ENCODE measurements at places on chromosomes 11 and 22. TPM values are rescaled to one million over a fixed set of nuclear protein-coding genes. Genes with fewer than 3 reads are reported as not detected.

DNA sequence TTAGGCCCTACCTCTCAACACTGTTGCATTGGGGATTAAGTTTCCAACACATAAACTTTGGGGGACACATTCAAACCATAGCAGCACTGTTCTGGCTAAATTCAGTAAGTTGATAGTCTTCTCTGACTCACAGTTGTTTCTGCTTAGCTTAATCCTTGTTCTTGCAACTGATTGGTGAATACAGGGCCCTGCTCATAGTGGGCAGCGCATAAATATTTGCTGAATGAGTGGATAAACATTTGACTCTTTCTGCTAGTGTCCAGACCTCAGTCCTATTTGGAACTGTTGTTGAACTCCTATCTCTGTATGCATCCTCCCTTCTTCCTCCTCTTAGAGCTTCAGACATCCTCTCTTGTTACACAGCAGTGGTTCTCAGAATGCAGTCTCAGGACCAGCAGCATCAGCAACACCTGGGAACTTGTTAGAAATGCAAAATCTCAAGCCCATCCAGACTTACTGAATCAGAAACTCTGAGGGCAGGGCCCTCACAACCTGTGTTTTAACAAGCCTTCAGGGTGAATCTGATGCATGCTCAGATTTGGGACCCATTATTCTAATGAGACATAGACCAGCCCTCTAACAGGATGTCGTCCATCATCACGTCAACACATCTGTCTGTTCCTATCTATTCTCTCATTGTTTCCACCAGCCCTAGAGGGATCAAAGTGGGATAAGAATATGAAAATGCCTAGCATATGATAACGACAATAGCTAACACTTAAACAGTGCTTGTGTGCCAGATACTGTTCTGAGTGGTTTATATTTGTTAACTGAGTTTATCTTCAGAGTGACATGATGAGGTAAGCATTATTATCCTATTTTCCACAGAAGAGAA lies 22.3 kb downstream of the SPON1 start:
- DNase-seq: no peak

The BLID gene
- total RNA-seq: not detected

GRCh38 chr11:123616505-123617198 lies 37.8 kb downstream of the SCN3B start:
- peak; percentile 86 for DNase-seq

DNA sequence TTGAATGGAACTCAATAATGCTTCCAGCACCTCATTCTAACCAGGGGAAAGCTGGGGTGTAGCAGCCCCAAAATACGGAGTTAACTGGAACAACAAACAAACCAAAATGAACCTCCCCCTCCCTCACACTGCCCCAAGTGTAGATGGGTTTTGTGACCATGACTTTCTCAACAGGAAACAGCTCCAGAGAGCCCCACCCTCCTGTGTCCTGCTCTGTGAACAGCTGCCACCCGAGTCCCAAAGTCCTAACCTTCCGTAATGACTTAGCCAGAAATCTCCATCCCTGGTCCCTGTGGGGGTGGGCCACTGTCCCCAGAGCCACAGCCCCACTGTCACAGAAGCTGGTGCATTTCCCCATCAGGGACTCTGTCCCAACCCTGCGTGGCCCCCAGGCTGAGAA lies 155.4 kb downstream of the CRYBB2 start:
- no peak for DNase-seq

DNA sequence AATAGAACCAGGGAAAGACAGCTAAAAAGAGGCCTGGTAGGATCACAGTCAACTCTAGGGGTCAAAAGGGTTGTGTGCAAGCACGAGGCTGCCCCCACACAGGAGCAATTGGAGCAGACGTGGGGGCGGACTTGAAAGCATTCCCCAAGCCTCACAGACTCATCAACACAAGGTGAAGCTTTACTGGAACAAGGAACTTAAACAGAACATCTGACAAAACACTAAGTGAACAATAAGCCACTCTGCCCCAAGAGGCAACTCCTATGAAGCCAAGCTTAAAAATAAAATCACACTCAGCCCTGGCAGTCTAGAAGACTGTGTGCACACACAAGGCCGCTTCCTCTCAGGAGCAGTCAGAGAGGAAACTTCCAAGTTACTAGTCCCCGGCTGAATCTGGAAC lies 32.2 kb upstream of the TEAD1 start:
- DNase-seq: no peak

- no peak for DNase-seq
Observed at GRCh38 chr11:45243967-45244366, 42.2 kb downstream of the SYT13 start.

DNA sequence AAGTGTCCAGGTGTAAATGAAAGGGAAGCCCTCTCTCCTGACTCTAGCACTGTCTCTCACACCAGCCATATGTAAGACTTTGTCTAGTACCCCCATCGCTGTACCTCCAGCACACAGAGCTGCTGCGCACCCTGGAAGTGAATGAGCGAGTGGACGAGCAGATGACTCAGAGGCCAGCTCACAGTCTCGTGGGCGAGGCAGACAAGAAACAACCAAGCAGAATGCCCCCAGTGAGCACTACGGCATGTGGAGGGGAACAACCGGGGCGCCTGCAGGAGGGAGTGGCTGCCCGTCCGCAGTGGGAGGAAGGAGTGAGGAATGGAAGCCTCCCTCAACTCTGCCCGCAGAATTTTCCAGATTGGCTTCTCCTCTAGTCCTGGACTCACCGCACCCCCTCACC lies 46.4 kb downstream of the MCM5 start:
- no peak for DNase-seq

The RIC3 gene
- 14.1 TPM for total RNA-seq

DNA sequence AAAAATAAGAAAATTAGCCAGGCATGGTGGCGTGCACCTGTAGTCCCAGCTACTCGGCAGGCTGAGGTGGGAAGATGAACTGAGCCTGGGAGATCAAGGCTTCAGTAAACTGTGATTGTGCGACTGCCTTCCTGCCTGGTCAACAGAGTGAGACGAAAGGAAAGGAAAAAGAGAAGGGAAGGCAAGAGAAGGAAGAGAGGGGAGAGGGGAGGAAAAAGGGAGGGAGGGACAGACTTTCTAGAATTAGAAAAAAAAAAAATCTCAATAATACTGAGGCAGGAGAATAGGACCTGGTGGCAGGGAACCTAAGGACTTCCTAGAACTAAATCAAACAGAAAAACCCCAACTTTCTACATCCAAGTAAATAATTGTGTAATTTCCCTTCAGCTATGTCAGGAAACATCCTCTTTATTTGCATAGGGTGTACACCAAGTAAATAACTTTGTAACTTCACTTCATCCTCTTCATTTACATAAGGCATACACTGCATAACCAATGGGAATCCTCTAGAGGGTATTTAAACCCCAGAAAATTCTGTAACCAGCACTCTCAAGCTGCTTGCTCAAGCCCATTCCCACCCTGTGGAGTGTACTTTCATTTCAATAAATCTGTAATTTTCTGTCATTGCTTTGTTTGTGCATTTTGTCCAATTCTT lies 8.7 kb downstream of the SBF2 start:
- DNase-seq: no peak

The LYVE1 gene
- total RNA-seq: 53.8 TPM

DNA sequence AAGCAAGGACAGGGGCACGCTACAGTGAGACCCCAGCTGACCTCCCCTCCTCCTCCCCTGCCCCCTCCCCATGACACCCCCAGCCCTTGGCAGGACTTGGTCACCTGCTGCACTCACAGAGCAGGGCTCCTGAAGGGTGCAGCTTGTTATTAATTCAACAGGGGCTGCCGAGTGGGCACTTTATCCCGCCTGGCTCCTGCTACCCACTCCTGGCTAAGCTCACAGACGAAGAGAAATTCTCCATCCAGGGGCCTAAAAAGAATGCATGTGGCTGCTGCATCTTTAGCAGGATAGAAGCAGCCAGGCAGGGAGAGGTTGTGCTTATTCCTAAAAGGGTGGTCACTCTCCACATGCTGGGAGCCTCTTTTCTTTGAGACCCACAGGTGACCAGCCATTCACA lies 40.3 kb downstream of the GALNT18 start:
- DNase-seq: no peak

- DNase-seq: no peak
Observed at GRCh38 chr11:43315966-43316365, 4.2 kb downstream of the API5 start.

The MUC5AC gene
- total RNA-seq: not detected

- DNase-seq: no peak
Observed at GRCh38 chr22:49425356-49425755, 402.3 kb downstream of the BRD1 start.

The OR52K1 gene
- total RNA-seq: not detected

The HPX gene
- total RNA-seq: not detected

- no peak for DNase-seq
Observed at GRCh38 chr22:27679176-27679575, 122.4 kb downstream of the MN1 start.

DNA sequence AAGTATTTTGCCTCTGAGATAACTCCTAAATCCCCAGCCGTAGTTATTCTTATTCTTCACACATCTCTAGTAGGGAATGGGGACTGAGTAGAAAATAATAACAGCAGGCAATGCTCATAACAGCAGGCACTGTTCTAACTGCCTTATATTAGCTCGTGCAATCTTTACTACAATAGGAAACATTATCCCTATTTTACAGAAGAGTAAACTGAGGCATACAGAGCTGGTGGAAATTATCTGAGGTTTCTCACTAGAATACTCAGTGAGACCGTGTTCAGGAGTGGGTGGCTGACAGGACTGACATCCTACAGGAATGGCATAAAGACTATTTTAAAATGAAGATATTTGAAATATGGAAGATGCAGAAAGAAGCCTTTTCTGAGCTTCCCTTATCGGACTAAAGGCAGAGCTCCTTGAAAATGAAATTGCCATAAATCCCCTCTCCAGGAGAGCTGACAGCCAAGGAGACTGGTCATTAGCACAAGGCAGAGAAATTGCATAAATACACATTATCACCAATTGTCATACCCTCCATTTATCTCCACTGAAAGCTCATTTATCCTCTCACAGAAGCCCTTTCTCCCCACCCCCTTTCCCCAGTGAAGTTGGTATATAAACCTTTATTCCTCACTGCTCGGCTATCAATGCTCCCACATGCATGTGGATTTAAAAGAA lies 93.9 kb downstream of the RASSF10 start:
- DNase-seq: no peak

DNA sequence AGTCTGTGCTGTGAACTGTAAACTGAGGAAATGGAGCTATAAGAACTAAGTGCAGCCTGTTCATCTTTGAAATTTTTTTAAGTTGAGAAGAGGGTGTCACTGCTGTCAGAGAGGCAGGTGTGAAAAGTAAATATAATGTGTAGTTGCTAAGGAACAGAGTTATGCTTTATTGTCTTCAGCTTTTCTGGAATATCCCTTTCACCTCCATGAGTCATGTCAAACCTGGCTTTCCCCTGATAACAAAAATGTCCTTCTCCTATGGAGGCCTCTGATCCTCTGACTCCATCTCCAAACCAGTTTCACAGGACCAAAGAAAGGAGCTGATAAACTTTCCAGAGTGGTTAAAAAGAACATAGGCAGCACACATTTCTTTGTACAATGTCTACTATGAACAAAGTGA lies 12.8 kb upstream of the MUC15 start:
- no peak for DNase-seq

The KRTAP5-11 gene
- total RNA-seq: not detected

DNA sequence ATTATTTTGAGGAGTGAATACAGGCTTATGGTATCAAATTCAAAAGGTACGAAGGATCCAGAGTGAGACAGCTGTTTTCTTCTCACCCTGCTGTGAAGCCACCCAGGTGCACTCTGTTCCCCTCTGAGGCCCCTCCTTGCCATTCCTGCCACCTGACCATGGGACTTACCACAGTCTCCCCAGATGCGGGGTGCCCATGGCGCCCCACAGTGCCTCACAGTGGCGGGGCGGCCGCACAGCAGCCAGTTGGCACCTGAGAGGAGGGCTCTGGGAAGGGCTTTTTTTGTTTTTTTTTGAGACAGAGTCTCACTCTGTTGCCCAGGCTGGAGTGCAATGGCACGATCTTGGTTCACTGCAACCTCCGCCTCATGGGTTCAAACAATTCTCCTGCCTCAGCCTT lies 151.7 kb downstream of the CEP164 start:
- no peak for DNase-seq

The SCGB1D2 gene
- 4.0 TPM for total RNA-seq

GRCh38 chr11:117144477-117145392 lies 648 bp downstream of the PAFAH1B2 start:
- peak; percentile 74 for DNase-seq

DNA sequence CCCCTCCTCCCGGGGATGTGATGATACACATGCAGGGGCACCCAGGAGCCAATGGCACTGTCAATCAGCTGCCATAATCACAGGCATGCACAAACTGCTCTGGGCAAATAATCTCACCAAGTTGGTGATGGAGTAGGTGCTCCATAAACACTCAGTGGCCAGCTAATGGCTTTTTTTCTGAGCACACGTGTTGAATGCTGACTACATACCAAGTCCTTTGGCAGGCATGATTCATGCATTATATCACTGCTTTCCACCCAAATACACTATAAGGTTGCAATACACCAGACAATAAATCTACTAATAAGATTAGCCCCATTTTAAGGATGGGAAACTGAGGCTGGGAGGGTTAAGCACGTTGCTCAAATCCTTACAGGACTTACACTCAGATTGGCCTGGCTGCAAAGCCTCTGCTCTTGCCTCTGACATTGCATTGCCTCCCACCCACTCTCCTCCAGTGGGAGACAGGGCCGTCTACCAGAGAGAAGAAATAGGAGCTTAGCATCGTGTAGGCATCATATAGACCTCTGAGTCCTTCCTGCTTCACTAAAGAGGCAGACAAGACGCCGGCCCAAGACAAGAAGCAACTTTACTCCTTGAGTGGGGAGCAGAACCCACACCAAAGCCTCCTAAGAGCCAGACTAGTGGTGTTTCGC lies 32.7 kb upstream of the ACCSL start:
- no peak for DNase-seq

The TEAD1 gene
- total RNA-seq: 127 TPM

The OR5B3 gene
- not detected for total RNA-seq

GRCh38 chr11:128962896-128963295 lies 20.2 kb upstream of the TP53AIP1 start:
- DNase-seq: no peak

The KRTAP5-1 gene
- total RNA-seq: not detected

The GAL gene
- total RNA-seq: not detected

The UPK3A gene
- 0.25 TPM for total RNA-seq

The SGSM1 gene
- 11.6 TPM for total RNA-seq

DNA sequence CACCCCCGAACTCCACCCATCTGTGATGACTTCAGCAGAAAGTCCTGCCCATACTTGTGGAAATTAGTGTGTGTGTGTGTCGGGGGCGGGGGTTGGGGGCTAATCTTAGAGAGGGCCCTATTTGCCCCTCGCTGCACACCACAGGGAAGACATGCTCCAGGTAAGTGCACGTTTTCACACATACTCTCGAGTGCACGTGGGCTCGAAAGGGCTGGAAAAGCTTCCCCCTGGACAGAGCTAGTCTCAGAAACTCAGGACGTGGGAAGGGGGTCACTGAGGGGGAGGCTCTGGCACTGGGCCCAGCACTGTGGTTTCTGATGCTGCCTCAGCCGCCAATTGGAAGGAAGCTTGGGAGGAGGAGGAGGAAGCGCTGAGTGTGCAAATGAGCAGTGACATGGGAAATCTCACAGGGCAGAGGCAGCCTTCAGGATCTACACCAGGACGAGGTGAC lies 40.7 kb upstream of the CD82 start:
- DNase-seq: peak; percentile 44
